ENCODE measurements at places on chromosomes 5 and 9. TPM values are rescaled to one million over a fixed set of nuclear protein-coding genes. Genes with fewer than 3 reads are reported as not detected.

- DNase-seq, result no peak
Observed at GRCh38 chr9:86821006-86821845, 126.1 kb downstream of the GAS1 start.

Gene PLEKHG4B
- total RNA-seq, result 0.05 TPM

Gene VCP
- 179 TPM for total RNA-seq

Gene TEX48
- total RNA-seq, result not detected

GRCh38 chr9:7366121-7366520 is 433.5 kb downstream of the DMAC1 start:
- DNase-seq, result no peak

DNA sequence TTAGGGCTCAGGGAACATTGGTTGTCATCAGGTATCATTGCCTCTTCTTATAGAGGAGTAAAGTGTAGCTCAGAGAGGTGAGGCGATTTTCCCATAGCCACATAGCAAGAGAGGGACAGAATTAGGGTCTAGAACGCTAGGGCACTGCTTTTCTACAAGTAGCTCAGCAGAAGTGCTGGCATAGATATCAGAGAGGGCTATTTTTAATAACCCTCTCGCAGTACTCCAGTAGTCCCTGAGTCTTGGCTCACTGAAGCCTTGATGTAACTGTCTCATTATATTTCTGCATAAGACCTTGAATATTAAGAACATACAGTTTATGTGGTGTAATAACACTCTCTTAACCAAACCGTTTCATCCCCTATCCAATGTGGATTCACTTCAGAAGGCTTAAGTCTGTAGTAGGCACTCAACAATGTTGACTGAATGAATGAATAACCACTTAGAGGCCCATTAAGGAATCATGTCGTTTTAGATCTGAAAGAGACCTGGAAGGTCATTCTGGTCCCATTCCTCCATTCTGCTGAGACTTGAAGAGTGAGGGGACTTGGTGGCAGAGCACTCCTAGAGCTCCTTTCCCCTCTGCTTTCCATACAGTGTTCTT is 4.7 kb upstream of the FRMPD1 start:
- no peak for DNase-seq

DNA sequence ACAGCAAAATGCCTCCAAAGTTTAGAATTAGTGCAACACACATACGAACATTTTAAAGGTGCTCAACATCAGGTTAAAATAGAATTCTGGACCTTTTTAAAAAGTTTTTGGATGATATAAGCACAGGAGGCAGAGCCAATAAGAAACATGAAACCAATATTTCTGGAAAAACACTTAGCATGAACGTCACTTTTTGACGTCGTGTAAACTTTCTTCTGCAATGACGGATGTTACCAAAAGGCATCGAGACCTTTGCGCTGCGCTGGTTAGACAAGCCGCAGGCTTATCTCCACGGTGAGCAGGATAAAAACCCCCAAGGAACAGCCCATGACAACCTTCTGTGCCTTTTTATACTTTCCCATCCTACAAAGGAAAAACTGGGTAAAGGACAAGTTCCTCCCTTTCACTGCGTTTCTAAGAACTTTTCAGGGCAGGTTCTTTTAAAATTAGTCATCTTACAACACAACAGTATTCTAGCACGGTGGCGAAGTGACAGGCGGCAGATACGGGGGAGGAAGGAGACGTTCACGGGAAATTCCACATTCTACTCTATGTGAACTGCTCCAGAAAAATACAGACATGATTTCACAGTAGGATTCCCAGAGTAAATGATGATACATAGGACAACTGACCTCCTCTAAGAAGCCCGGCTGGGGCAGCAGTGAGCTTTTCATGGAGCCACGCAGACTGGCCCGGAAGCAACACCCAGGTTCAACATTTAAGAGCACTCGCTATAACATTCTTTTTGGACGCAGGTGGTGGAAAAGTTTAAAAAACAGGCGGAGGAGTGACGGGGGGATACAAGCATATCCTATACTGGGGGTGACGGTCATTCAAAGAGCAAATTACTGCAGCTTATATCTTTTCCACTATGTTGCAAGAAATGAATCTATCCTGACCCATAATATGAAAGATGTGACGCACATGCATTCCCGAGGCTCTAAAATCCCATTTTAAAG is 52.4 kb downstream of the USP20 start:
- no peak for DNase-seq

GRCh38 chr5:149684371-149684770 is 45.7 kb upstream of the PPARGC1B start:
- DNase-seq, result no peak

Data from posterior vena cava (tissue), 2 donors.